Fibroblast of skin of abdomen (primary cell): ENCODE measurements at places on chromosomes 12 and 14.

DNA sequence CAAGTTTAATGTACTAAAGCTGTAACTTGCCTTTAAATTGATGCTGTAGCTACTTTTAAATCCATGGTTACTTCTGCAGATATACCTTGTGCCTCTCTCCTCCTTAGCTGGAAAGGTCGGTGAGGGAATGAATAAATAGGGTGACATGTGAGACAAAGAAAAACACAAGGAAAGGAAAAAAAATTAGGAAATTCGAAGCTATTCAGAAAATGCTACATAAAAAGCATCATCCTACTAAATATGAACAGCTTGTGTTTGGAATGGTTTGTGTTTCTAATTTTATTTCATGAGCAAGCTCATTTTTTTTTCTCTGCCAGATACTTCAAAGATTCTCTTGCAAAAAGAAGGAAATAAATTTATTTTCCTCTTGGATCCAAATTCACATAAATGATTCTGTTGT lies 186.3 kb upstream of the NUDT4 start:
- DNase-seq, result no peak

GRCh38 chr12:47394070-47394469 lies 311.8 kb downstream of the RPAP3 start:
- peak; percentile 48 for DNase-seq

- no peak for DNase-seq
Measured at GRCh38 chr12:106039242-106039641, 99.5 kb downstream of the NUAK1 start.

DNA sequence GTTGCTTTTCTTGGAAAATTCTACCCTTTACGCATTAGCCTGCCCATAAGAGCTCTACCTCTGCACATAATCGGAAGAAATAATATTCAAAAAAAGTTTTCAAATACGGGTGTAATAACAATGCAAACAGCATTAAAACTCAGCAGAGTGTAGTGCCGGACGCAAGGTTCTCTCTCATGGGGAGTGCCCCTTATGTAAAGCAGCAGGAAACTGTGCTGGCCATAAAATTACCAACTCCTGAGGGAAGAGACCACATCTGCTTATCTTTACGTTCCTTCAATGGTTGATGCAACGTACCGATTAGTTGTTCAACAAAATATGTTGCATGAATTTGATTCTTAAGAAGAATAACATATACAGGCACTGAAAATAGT lies 118.7 kb upstream of the TMCC3 start:
- DNase-seq, result no peak

DNA sequence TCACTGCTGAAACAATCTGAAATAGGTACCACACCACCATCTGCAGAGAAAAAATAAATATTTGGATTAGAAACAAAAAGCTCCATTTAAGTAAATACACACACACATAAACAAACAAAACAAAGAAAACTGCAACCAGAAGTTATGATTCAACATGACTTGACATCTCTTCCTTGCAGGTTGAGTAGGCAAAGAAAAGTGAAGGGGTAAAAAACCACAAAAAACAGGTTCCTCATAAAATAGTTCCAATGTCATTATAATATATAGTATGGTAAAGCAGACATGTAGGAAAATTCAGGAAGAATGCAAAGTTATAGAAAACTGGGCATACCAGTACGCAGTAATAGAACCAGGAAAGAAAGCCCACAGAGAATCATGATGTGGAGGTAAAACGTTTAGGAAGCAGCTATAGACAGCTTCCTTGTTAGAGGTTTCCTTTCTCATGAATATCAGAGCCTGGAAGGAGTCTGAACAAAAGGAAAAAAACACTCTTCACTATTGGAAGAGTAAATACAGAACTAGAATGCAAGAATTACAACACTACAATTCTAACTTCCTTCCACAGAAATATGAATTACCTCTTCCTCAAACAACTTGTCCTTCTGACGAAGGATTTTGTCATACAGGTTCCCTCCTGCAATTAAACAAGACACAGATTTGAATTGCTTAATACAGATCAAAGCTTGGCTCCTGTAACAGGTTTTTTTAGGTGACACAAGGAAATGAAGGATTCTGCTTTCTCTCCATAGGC lies 6.1 kb downstream of the NEK9 start:
- no peak for DNase-seq

DNA sequence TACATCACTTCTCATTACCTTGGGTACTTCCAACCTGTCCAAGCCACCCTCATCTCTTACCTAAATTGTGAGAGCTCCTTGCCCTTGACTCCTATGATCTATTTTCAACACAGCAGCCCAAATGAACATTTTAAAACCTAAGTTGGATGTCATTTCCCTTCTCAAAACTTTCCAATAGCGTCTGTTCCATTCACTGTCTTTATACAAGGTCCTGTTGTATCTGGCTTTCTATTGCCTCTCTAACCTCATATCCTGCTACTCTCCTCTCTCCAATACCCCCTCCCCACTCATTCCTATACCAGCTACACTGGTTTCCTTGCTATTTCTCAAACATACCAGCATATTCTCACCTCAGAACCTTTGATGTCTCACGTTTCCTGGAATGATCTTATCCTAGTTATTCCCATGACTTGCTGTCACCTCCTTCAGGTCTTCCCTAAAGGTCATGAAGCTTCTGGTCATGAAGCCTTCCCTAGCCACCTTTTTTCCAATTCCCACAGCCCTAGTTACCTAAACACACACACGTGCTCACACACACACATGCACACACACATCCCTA lies 4.1 kb upstream of the KANSL2 start:
- no peak for DNase-seq

GRCh38 chr14:104215706-104216334 lies 77.4 kb downstream of the KIF26A start:
- no peak for DNase-seq

GRCh38 chr14:76133103-76133502 lies 18.6 kb upstream of the GPATCH2L start:
- peak; percentile 12 for DNase-seq
